ENCODE measurements at places on chromosomes 2 and 18. TPM values are rescaled to one million over a fixed set of nuclear protein-coding genes. Genes with fewer than 3 reads are reported as not detected.

Gene WDSUB1
- total RNA-seq = 5.2 TPM

Gene TMEM150A
- total RNA-seq = 11.0 TPM

Gene STEAP3
- total RNA-seq = 52.5 TPM

Gene REG3G
- total RNA-seq = not detected

Data from myometrial cell (primary cell).